AG04449 (cell line): ENCODE measurements at places on chromosomes 1 and 21.

- DNase-seq = peak; percentile 83
These were observed at the start of gene IFI16 for GRCh38 chr1:159009704-159010361. TSS of gene IFI16 (plus strand) at chr1:159009907. CDS start at chr1:159014681, 4,774 bp downstream.

- DNase-seq = no peak
These were observed 16.3 kb upstream of the ADAMTSL4 start for GRCh38 chr1:150532860-150533259.

GRCh38 chr1:96346719-96347118, 374.9 kb upstream of the PTBP2 start:
- DNase-seq = no peak

DNA sequence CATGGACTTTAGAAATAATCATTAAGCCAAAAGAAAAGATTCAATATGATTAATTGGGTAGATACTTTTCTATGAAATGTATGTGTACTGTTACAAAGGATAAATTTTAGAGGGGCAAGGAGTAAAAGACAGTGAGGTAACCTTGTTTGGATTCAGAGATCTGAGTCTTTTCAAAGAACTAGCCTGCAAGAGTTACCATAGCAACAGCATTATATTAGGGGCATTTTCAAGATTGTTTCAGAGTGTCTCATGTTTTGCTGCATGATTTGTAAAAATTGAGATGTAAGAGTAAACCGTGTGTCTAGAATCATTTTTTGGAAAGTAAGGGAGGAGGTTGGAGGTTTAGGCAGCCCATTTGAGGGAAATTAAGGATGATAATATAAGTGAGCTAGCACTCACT, 70.6 kb upstream of the KIAA1614 start:
- DNase-seq = peak; percentile 46

DNA sequence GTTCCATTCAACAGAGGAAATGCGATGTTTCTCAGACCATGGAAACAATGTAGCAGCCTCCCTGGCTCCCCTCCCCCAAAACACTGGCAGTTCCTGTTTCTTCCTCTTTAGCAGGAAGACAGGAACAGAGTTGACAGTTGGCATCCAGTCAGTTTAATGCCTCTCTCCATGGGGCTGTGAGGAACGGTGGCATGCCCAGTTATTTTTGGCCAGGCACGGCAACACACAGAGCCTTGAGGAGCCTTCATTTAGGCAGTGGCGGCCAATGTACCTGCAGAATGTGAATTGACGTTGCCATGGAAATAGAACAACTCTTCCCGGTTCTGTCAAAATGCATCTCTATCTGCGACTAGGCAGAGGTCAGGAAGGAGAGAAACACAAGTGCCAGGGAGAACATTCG, 330.6 kb downstream of the DSCAM start:
- no peak for DNase-seq

- DNase-seq = no peak
These were observed 140.5 kb upstream of the MAP1LC3C start for GRCh38 chr1:242139442-242139841.

- DNase-seq = no peak
These were observed 93.2 kb downstream of the CCDC185 start for GRCh38 chr1:223486366-223486765.

DNA sequence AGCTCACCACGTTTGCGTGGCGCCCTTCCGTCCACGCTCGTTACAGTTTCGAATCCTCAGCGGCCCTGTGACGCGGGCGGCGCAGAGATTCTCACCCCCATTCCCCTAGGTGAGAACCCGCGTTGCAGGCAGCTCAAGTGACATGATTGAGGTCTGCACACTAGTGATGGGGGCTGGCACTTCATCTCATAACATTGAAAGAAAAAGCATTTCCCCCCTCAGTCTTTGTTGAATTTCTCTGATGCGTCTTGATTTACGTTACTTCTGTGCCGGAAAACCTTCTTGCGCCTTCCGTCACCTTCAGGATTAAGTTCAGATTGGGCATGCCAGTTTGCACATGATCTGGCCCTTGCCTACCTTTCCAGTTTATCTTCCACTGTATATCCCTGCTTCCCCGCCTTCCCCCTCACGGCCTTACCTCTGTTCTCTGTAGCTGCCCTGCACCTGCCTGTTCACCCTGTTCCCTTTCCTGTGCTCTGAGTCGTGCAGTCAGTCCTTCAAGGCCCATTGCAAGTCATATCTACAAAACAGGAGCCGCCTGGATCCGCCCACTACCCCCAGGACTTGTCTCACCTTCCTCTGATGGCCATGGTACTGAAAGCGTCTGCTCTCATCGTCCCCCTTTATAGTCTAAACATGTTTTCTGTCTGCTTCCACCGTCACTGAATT, 1.1 kb downstream of the CTPS1 start:
- DNase-seq = no peak
